ENCODE measurements at places on chromosomes 11 and 22.

DNA sequence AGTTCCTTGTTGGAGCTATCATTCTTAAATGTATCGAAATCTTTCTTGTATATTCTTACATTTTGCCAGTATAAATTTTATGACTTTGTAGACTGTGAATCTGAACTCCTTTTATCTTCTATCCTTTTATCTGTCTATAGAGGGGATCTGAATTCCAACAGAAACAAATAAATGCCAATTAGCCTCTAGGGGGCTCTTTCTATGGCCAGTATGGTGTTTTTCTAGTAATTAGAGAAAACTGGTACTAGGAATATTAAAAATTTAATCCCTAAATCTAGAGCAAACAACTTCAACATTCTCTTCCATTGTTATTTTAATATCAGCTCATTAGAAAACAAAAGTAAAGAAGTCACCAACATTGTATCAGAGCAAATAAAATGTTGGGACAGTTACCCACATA lies 21.5 kb upstream of the CAT start:
- no peak for DNase-seq

- DNase-seq, result no peak
Observed at GRCh38 chr11:117900121-117900648, 23.7 kb upstream of the FXYD6 start.

GRCh38 chr11:7444091-7444981 lies 41.0 kb upstream of the OLFML1 start:
- no peak for DNase-seq

GRCh38 chr11:74520927-74521665 lies 27.6 kb upstream of the LIPT2 start:
- no peak for DNase-seq

GRCh38 chr22:49863931-49864330 lies 10.3 kb downstream of the ZBED4 start:
- DNase-seq, result no peak

GRCh38 chr11:59403546-59403945 lies 22.7 kb downstream of the OR5A2 start:
- no peak for DNase-seq

- DNase-seq, result no peak
Observed at GRCh38 chr11:35259529-35259928, 120.6 kb downstream of the CD44 start.

- no peak for DNase-seq
Observed at GRCh38 chr22:28462041-28462440, 217.6 kb downstream of the TTC28 start.

DNA sequence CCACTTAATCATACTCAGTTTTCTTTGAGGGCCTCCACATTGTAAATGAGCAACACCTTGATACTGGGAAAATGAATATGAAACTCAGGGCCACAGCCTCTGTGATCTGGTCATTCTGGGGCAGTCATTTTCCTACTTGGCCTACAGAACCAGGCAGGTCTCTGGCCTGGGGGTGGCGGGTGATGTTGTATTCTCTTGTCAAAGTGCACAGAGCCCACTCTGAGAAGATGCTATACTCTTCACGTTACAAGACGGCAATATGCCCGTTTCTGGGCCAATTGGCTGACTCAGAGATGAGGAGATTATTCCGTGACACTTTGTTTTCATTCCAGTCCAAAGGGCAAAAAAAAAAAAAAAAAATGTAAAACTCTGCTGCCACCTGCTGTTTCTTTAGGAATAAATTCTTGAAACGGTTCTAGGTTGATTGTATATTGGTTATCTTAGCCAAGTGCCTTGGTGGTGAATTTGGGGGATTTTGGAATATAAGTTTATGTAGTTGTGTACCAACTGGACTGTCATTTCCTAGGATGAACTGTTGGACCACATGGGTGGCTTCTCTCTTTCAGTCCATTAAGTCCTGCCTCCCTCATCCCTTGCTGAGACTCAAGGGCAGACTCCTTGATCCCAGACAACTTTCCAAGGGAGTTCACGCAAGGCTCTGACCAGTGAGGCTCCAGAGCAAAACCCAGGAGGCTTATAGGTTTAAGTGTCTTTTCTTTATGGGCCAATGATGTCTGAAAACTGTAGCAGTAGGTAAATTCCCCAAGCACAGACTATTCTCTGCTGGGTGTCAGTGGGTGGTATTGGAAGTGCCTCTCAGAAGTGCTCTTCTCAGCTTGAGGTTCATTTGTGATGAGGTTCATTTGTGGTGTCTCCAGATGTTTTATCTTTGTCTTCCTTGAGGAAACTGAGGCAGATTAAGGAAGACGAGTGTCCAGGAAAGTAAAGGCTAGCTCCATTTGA lies 18.2 kb downstream of the ADM start:
- no peak for DNase-seq

DNA sequence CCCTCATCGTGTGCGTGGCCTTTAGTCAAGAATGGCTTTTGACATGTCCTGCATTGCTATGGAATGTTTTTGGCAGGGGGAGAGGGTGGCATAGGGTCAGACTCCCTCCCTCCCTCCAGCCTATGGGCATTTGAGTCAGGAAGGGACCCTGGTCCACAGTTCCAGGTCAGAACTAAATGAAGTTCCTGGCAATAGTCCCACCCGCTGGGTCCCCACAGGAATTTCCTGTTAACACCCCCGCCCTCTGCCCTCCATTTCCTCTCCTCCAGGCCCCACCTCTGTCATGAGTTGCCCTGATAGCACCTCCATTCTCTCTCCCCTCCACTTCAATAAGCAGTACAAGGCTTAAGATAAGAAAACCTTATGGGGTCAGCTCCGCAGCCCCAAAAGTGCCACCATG lies 40.8 kb upstream of the LMO2 start:
- no peak for DNase-seq

DNA sequence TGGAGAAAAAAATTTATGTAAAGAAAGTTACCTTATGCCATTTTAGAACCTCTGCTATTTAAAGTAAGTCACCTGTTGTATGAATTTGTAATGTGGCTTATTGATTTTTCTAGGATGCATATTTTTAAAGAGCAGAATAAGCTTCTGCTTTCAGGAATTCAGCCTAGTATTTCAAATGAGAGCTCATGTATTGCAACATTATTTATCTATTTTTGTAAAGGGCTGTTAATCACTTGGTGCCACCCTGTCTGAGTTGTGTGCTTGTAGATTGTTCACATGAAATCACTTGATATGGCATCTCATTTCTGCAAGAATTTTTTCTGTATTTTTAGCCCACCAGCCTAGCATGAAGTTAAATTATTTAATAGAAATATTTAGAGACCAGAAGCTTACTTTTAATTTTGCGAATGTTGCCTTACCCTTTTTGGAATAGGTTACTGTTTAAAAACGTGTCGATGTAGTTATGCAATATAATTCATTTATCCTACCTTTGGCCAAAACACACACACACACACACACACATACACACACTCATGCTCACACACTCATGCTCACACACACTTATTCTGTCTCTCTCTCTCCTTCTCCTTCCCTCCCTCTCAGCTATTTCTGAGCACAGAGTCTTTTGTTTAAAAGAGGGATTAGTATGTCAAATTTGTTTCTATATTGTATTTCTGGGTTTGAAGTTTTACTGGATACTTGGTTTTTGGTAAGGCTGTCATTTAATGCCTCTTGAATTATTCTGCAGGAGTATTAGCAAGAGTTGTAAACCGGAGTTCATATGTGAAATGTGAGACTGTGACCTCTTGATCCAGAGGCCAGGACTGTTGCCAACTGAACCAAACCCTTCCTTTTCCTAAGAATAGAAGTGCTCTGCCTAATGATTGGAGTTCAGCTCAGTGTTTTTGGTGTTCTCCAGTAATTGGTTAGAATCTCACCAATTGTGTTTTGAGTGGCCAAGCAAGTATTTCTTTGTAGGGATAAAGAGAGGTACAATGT lies 34.4 kb downstream of the YAP1 start:
- DNase-seq, result no peak

DNA sequence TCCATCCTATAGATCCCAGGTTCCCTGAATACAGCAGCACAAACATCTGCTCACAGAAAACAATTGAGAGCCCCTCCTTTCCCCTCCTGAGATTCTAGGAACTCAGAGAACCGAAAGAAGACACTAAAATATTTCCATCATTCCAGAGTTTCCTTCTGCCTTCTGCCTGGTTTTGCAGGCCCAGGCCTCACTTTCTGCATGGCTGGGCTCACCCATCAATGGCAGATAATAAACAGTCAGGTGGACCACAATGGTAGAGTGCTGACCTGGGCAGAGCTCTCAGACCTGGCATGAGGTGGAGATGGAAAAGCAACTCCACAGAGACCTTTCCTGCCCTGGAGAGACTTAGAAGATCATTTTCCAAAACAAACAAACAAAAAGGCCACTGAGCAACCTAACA lies 389.1 kb downstream of the NXPE2 start:
- DNase-seq, result no peak

- DNase-seq, result no peak
Observed at GRCh38 chr11:129933891-129934290, 38.5 kb upstream of the NFRKB start.

DNA sequence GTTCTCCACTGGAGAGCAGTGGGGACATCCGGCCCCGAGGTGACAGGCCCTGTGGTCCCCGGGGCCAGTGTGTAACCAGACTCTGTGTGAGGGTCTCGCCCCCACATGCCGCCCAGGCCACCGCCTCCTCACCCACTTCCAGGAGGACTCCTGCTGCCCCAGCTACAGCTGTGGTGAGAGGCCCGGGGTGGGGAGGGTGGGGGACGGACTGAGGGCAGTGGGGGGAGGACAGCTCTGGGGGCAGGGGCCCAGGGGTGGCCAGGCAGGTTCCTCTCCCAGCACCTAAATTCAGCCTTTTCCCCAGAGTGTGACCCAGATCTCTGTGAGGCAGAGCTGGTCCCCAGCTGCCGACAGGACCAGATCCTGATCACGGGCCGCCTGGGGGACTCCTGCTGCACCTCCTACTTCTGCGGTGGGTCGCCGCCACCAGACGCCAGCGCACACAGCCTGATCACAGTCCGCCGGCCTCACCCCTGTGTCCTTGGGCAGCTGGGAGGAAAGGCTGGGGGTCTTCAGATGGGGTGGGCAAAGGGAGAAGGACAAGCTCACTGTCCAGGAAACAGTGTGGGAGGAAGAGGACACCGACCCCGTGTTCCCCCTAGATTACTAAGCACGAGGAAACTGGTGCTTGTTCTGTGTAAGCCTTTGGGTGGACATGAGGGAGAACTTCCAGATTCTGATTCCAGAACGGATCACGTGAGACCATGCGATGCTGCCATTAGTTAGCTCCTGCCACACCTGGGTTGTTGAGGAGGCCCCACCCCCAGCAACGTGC lies 84.4 kb upstream of the MYOD1 start:
- DNase-seq, result no peak

DNA sequence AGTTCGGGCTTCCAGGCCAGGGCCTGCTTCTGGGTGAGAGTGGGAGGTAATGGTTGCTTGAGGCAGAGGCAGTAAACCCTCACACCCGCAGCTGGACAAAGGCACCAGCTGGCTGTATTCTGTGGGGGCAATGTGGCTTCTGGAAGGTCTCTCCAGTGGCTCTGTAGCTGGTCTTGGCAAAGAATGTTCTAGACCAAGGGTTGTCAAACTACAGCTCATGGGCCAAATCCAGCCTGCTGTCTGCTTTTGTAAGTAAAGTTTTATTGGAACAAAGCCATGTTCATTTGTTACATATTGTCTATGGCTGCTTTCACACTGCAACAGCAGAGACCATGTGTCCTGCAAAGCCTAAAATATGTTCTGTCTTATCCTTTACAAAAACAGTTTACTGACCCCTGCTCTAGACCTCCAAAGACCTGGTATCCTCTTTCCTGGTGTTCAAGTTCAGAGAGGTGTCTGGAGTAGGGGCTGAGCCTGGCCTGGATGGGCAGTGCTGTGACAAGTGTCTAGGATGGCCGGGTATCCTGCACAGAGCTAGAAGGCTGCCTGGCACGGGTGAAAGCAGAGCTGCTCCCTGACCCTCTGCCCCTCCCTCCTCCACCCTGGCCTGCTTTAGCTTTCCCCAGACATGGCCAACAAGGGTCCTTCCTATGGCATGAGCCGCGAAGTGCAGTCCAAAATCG lies 3.4 kb downstream of the TAGLN start:
- no peak for DNase-seq

DNA sequence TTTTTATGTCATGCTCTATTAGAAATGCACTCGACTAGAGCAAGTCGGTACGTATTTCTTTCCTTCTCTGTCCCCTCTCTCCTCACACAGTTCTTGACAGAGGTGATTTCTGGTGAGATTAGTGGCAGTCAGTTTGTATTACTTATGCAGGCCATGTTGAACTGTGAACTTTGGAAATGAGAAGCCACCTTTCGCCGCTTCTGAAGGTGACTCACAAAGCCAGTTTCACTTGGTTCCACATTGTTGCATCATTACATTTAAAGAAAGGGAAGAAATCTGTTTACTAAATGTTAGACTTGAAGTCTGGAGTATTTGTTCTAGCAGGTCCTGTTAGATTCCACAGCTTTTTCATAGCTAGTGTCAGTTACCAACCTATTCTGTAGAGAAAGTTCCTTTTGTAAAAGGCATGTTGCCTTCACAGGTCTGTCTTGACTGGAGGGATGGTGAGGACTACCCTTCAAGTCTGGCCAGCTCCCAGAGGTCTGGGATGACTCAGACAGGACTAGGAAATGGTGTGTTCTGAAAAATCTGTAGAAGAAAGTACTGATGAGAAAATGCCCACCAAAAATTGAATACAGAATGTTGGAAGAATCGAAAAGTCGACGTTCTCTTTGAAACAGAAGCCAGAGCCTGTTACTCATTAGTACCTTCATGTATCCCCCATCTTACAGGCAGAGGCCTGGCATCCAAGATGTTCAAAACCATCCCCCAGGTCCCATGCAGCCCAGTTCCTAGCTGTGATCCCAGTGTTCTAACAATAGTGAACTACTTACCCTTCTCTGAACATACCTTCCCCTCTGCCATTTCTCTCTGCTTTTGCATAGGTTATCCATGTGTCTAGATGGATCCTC lies 181.4 kb downstream of the DBX1 start:
- DNase-seq, result no peak

DNA sequence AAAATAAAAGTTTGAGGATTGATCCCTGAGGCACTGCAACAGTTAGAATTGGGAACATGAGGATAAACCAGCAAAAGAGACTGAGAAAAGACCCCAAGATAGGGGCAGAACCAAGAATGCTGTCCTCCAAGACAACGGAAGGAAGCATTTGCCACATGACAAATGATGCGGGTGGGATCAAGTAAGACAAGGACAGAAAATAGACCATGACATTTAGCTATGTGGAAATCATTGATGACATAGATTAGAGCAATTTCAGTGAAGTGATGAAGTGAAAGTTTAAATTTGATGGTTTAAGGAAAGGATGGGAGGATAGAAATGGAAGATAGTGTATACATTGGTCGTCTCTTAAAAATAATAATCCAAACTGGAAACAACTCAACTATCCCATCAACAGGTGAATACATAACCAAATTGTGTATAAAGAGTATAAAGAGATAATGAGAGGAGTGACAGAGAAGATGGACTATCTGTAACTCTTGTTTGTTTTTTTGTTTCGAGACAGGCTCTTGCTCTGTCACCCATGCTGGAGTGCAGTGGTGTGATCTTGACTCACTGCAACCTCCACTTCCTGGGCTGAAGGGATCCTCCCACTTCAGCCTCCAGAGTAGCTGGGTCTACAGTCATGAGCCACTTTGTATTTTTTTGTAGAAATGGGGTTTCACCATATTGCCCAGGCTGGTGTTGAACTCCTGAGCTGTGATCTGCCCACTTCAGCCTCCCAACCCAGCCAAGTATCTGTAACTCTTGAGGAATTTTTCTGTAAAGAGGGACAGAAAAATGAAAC lies 48.7 kb upstream of the FDX1 start:
- no peak for DNase-seq

Measured in cortex of kidney (tissue), 1 donor.